Right atrium auricular region (tissue), 2 donors: ENCODE measurements at places on chromosomes 12 and 14. TPM values are rescaled to one million over a fixed set of nuclear protein-coding genes. Genes with fewer than 3 reads are reported as not detected.

PLEKHA5 gene
- 53.2 TPM for total RNA-seq

SLC6A13 gene
- 2.1 TPM for total RNA-seq

TMEM121 gene
- total RNA-seq: 5.8 TPM

RFLNA gene
- total RNA-seq: 0.59 TPM

IFI27L1 gene
- total RNA-seq: 21.1 TPM

DNA sequence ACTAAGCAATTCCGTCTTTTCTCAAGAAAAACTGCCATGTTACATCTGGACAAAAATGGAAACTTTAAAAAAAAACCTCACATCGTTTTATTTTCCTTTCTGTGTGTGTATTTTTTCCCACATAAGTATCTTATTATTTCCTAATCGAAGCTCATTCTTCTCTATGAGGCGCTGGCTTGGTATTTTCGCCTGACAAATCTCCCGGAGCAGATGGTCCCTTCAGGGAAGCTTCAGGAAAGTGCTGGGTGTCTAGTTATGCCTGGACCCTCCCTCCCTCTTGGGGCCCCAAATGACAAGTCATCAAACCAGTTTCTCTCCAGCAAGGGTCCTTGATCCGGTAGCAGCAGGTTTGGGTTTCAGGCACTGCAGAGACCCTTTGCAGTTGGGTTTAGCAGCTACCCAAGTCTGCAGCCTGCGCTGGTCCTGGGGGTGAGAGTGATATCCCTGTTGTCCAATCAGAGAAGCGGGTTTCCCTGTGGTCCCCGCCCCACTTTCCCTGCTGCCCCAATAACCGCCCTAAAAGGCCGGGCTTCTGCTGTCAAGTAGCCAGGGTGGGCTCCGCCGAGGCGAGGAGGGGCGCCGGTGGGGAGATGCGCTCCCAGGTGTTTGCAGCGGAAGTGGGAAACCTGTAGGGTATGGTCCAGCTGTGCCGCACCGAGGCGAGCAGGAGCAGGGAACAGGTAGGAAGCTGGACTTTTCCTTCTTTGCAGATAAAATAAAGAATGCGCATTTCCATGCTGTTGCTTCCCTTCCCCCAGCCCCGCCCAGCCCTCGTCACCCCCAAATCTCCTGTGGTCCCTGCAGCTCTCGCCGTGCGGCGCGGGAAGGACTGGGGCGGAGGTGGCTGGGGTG lies at the start of gene CNTN1:
Gene CNTN1 (plus strand): TSS at position 527 of the 852 bp plus-strand sequence.
- H3K4me1 ChIP-seq: peaks cover 13% of the 10 kb centered on the region
- H3K4me3 ChIP-seq: peak within 1 kb of the TSS; percentile 21
- H3K36me3 ChIP-seq: no peaks in the 10 kb centered on the region

DNA sequence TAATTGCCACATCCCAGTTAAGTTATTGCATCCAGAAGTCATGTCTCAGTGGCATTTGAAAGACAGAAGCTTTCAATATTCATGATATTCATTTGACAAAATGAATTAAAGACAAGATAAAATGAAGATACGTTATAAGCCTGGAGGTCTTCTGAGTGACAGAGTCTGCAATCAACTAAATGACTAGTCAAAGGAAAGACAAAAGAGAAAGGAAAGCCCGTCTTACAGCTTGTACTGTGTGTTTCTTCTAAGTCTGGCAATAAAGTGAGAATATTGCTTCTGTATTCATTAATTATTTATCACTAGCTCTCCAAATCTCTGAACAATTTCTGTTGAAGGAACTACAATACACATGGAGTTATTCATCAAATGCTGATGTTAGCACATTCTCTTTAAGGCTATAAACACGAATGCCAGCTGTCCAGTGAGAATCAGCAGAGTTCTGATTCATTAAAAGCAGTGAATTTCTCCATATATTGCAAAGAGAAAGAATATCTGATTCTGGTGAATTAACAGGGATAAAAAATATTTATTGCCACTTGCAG lies 70.7 kb downstream of the ATXN7L3B start:
- H3K4me1 ChIP-seq: no peaks in the 10 kb centered on the region
- DNase-seq: no peak
- no peaks in the 10 kb centered on the region for H3K27me3 ChIP-seq
- no peak overlapping the region for H3K27ac ChIP-seq
- H3K36me3 ChIP-seq: no peaks in the 10 kb centered on the region

DNA sequence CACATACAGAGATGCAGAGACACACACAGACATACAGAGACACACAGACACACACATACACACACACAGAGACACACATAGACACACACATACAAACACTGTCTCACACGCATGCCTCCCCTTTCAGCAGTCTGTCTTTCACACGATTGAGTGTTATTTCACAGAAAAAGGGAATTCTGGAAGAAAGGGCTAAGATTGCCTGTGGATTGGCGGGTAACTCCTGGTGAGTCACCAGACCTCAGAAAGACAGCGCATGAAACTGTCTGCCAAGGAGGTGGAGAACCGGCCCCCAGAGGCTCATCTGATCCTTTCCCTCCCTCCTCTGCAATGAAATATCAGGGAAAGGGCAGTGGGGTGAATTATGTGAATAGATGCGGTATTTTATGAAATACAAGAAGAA lies 127.2 kb upstream of the GSC start:
- H3K36me3 ChIP-seq: no peaks in the 10 kb centered on the region
- no peaks in the 10 kb centered on the region for H3K27me3 ChIP-seq
- H3K27ac ChIP-seq: no peak overlapping the region

GRCh38 chr14:64993266-64993930 lies 6.7 kb downstream of the FNTB start:
- H3K27ac ChIP-seq: no peak overlapping the region
- no peaks in the 10 kb centered on the region for H3K4me1 ChIP-seq
- H3K4me3 ChIP-seq: no peak overlapping the region
- H3K36me3 ChIP-seq: no peaks in the 10 kb centered on the region
- no peak for DNase-seq

GRCh38 chr14:94769391-94770250 lies at the start of gene GSC:
GSC (minus strand) TSS chr14:94770113; CDS start chr14:94770015, 98 bp downstream.
- peaks cover 33% of the 10 kb centered on the region for H3K4me1 ChIP-seq
- H3K27me3 ChIP-seq: peaks cover 72% of the 10 kb centered on the region
- H3K27ac ChIP-seq: no peak within 1 kb of the TSS
- H3K36me3 ChIP-seq: no peaks in the 10 kb centered on the region
- DNase-seq: no peak
- peak within 1 kb of the TSS; percentile 56 for H3K4me3 ChIP-seq

DNA sequence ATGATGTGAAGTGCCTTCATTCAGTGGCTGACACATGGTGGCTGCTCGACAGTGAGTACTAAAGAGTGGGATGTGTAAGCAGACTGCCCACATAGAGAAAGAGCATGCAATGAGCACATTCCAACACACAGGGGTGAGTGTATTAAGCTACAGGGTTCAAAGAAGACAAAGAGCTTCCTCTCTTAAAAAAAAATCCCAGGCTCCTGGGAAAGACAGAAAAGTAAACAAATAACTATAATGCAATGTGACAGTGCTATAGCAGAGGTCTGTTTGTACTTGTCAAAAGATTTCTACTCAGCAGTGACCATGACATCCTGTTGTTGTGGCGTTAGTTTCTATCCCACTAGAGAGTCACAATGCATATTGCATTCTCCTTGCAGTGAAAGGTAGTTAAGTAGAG lies 12.4 kb upstream of the PCNX1 start:
- no peak for DNase-seq
- H3K4me3 ChIP-seq: no peak overlapping the region
- no peak overlapping the region for H3K27ac ChIP-seq
- no peaks in the 10 kb centered on the region for H3K27me3 ChIP-seq
- H3K4me1 ChIP-seq: no peaks in the 10 kb centered on the region
- no peaks in the 10 kb centered on the region for H3K36me3 ChIP-seq

- no peaks in the 10 kb centered on the region for H3K4me1 ChIP-seq
- H3K27me3 ChIP-seq: no peaks in the 10 kb centered on the region
- H3K36me3 ChIP-seq: no peaks in the 10 kb centered on the region
- no peak for DNase-seq
Observed at GRCh38 chr14:77200406-77200985, 18.9 kb downstream of the TMEM63C start.
